ENCODE measurements at places on chromosomes 16 and 17.
A peak's percentile ranks its signal among the peaks of the same experiment; 100 is the strongest.

GRCh38 chr17:2090210-2090641 lies 35.3 kb downstream of the HIC1 start:
- DNase-seq: no peak

DNA sequence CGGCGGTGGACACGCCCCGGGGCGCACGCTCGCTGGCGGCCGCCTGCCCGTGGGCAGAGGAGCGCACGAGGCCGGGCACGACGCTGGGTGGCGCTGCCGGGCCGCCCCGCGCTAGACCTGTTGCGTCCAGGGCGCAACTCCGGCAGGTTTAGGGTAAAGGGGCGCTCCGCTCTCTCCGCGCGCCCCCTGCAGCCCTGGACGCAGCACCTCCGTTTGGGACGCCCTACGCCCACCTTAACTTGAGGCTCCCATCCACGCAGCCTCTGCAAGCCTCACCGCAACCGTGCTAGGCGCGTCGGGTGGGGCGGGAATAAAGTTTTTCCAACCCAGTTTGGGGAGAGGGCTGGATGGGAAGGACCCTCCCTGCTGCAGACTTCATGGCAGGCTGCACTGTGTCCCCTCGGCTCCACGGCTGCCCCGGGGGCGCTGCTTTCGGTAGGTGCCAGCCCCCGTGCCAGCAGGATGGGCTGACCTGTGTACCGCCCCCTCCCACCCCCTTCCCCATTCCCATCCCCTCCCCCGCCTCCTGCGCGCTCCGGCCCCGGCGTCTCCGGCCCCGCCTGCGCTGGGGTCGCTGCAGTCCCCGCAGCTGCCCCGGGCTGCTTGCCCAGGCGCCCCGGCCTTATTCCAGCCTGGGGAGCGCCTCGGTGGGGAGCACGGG lies at the start of gene SYT17:
Gene SYT17, plus strand, starts transcription at position 531 of the 661 bp plus-strand sequence. CDS start 407 bp downstream, outside the sequence.
- peak; percentile 36 for DNase-seq

DNA sequence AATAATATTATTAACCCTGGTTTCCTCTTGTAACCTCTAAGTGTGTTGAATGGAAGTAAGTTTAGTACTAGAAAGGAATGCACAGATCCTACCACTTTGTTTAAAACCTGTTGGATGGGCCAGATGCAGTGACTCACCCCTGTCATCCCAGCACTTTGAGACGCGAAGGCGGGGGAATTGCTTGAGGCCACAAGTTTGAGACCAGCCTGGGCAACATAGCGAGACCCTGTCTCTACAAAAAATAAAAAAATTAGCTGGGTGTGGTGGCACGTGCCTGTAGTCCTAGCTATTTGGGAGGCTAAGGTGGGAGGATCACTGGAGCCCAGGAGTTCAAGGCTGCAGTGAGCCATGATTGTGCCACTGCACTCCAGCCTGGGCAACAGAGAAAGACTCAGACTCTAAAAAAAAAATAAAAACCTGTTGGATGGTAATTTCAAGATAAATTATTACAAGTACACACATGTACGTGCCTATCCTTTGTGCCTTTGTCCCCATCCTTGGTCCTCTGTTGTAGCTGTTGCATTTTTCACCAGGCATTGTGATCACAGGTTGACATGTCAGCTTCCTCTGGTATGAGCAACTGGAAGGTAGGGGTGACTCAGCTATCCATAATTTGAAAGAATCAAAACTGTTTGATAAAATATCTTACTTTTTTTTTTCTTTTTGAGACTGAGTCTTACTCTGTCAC lies 30.7 kb upstream of the METTL9 start:
- no peak for DNase-seq

GRCh38 chr16:25163683-25164082 lies 52.1 kb downstream of the LCMT1 start:
- DNase-seq: no peak

- DNase-seq: no peak
Measured at GRCh38 chr17:76458580-76459490, 5.9 kb upstream of the UBE2O start.

GRCh38 chr16:12417030-12417814 lies 386.5 kb downstream of the CPPED1 start:
- DNase-seq: no peak

DNA sequence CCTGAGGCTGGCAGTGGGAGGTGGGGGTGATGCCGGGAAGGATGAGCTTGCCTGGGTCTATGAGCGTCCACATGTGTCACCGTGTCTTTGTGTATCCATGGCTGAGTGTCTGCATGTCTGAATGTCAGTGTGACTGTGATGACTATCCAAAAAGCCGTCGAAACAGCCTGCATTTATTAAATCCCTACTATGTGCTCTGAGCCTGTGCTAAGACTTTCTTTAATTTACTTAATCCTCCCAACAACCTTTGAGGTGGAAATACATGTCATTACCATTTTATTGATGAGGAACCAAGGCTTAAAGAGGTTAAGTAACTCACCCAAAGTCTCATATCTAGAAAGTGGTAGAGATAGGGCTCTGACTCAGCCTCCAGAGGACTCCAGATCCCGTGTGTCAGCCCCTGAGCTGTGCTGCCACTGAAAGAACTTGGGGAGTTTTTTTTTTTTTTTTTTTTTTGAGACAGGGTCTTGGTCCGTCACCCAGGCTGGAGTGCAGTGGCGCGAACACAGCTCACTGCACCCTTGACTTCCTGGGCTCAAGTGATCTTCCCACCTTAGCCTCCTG lies 20.0 kb downstream of the ARHGAP23 start:
- no peak for DNase-seq

DNA sequence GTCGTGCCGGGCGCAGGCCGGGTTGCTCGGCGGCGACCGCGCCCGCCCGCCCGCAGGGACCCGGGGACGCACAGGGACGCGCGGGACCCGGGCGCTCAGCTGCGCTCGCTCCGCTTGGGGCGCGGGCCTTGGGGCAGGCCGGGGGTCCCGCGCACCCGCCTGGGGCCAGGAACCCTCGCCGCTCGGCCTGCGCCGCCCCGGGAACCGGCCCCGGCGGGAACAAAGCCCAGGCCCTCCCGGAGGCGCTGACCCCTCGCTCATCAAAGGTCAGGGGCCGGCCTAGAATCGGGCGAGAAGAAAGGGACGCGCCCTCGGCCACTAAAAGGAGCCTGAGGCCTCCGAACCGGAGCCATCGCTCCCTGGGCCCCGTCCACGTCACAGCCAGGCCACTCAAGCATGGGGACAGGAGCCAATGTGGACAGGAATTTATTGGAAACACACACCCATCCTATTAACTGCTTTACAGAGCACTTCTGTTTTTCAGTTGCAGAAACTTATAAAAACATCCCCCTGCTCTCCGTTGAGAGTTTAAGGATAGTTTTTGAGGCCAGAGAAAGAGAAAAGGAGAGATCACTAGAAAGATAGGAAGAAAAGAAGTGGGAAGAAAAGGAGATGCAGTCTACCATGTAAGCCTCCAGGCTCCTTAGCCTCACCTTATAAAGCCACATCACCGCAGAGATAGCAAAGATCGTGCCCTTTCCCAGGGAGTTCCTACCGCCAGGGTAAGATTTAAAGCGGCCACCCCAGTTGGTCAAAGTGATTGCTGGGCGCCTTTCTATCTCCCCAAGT lies 558 bp upstream of the ZFHX3 start:
- DNase-seq: no peak

DNA sequence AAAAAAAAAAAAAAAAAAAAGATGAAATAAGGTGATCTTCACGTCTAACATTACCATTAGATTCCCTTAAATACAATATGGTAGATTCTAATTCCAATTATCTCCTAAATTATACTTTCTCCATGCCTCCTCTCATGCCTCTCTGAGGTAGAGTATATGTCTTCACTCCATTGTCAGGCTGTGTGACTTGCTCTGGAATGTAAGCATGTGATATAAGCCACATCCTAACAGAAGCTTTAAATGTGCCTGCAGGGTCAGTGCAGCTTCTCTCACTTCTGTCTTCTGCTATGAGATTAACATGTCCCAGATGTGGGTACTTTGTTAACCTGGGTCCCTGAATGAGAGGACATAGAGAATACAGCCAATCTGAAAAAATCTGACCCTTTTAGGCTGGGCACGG lies 32.6 kb downstream of the MED13 start:
- DNase-seq: no peak

DNA sequence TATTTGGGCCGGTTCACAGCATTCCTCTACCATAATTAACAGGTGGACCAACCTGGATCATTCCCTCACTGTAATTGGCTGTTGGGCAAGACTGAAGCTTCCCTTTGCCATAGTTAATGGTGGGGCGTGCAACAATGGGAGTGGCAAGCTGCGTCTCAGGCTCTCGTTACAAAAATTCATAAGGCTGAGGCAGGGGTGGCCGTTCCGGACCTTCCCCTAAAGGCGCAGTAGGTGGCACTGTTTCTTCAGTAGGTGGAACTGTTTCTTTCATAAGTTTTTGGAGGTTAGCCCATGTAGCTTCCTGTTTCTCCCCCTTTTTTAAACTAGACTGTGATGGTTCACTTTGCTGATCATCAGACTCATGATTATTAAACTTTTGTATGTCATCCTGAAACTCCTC lies 17.0 kb upstream of the TMC5 start:
- no peak for DNase-seq

DNA sequence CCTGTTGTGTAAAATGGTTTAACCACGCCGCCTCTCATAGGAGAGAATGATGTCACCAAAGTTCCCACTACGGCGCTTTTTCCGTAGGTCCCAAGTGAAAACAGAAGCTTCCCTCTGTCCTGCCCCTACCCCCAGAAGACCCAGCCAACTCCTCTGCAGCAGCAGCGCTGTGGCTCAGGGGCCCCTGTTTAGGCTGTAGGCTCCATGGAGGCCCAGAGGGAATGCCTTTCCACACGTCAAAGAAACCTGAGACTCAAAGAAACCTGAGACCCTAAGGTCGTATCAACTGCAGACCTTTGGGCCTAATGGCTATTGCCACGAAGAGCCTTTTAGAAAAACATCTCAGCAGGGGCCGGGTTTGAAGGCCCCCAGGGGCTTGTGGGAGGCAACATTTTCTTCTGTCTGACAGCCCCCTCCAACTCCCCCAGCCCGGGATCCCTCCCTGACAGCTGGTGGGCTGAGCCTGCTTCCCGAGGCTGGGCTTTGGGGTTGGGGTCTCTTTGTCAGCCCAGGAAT lies 43.1 kb upstream of the MEAK7 start:
- no peak for DNase-seq

DNA sequence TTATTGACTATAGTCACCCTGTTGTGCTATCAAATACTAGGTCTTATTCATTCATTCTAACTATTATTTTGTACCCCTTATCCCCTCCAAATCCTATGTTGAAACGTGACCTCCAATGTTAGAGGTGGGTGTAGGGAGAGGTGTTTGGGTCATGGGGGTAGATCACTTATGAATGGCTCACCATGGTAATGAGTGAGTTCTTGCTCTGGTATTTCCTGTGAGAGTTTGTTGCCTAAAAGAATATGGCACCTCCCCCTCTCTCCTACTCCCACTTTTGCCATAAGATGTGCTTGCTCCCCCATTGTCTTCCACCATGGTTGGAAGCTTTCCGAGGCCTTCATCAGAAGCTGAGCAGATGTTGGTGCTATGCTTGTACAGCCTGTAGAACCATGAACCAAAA lies 59.3 kb upstream of the BRD7 start:
- DNase-seq: no peak

- no peak for DNase-seq
Measured at GRCh38 chr16:81429045-81429521, 15.5 kb upstream of the CMIP start.

DNA sequence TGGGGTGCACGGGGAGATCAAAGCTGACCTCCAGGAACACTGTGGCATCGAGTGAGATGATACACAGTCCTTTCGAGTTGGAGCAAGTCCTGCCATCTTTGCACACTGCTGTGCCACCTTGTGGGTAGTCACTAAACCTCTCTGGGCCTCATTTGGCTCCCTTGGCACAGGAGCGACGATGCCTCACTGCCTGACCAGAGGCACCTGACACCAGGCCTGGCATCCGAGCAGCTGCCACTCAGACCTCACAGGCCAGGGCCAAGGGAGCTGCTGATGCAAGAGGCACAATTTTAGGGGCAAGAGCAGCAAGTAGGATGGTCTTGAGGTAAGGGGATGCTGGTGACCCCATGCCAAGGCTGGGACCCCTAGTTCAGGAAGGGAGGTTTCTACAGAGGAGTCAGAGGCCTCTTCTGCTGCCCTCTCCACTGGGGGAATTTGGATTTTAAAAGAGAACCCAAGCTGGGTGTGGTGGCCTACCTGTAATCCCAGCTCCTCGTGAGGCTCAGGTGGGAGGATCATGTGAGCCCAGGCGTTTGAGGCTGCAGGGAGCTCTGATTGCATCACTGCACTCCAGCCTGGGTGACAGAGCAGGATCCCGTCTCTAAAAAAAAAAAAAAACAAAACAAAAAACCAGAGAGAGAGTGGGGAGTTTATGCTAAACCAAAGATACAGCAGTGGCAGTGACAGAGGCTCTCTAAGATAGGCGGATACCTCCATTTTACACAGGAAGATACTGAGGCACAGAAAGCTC lies 6.7 kb upstream of the ADGRG1 start:
- no peak for DNase-seq

DNA sequence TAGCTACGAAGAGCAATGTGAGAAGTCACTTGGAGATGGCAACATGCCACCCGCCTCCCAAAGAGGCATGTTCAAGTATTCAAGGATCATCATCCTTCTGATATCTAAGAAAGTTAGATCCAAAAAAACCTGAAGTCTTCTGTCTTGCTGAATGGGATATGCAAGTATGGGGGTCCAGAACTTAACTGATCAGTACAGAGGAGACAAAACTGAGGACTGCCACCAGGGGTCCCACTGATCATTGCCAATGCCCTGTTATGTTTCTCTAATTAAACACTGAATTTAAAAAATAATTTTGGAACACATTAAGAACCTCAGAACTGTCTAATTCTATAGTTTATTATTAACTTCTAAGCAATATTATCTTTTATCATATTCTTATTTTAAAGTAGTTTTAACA lies 99.7 kb downstream of the CDH8 start:
- no peak for DNase-seq

- DNase-seq: no peak
Measured at GRCh38 chr16:19967561-19967960, 82.9 kb upstream of the GPRC5B start.

- DNase-seq: no peak
Measured at GRCh38 chr17:1475321-1475854, 17.1 kb downstream of the MYO1C start.

DNA sequence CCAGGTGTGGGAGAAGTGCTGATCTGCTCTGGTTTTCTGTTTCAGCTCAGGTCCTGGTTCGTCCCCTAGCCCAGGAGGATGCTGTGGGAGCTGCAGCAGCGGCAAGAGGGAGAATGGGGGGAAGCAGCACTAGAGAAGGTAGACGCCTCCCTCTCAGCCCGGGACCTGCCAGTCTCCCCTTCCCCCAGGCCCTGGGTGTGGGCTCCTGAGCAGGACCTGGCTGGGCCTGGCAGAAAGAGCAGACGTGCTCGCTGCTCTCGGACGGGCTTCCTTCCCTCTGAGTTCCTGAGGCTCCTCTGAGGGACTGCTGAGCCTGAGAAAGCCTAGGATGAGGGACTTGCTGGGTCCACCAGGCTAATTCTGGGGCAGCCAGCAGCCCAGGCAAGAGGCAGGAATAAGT lies 3.1 kb downstream of the PRCD start:
- no peak for DNase-seq

DNA sequence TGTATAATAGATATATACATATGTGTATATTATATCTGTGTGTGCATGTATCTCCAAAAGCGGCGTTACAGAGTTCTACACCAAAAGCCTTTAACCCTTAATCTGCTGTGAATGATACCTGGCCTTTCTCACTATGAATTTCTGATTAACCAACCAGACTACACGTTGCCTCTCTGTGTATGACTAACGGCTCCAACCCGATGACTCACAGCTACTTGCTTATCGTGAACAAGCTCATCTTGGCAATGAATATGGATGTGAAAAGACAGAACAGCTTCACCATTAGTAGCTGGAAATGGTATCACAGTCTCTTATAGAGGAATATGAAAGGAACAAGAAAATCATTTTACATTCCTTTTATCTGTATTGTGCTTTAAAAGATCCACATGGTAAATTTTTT lies 23.8 kb upstream of the ARHGAP44 start:
- no peak for DNase-seq

GRCh38 chr16:73232555-73233328 lies 184.8 kb upstream of the ZFHX3 start:
- DNase-seq: no peak

Data from stimulated activated CD8-positive, alpha-beta memory T cell treated with anti-CD3 and anti-CD28 coated beads, Interleukin-7, amount 100 ng/mL, for 48 hours (primary cell).